ENCODE measurements at places on chromosomes 13 and 19. TPM values are rescaled to one million over a fixed set of nuclear protein-coding genes. Genes with fewer than 3 reads are reported as not detected.

- DNase-seq, result no peak
Measured at GRCh38 chr19:40778706-40779284, 748 bp downstream of the RAB4B start.

The TUBGCP3 gene
- 60.5 TPM for total RNA-seq

The CTU1 gene
- 9.1 TPM for total RNA-seq

The ZFP14 gene
- 1.4 TPM for total RNA-seq
